ENCODE measurements at places on chromosomes 11 and 22.
A peak's percentile ranks its signal among the peaks of the same experiment; 100 is the strongest.

GRCh38 chr11:124108156-124108555, 7.1 kb upstream of the VWA5A start:
- peak; percentile 25 for DNase-seq

GRCh38 chr11:113874581-113875233, 665 bp downstream of the USP28 start:
- DNase-seq: no peak

DNA sequence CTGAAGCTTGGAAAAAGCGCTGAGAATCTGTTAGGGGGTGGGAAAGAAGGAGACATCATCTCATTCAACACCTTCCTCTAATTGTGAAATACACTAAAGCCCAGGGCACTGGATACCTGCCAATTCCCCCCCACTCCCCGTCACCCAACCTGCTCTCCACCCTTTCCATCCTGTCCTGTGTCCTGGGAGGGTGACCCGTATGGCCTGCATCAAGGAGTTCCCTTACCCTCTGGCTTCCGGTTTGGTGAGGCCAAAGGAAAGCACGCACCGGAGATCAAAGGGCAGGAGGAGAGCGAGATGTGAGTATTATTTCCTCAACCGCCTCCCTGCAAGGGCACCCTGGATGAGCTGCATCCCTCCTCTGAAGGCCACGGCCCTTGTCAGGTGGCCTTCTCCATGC, 65.0 kb upstream of the PTPRJ start:
- DNase-seq: no peak

DNA sequence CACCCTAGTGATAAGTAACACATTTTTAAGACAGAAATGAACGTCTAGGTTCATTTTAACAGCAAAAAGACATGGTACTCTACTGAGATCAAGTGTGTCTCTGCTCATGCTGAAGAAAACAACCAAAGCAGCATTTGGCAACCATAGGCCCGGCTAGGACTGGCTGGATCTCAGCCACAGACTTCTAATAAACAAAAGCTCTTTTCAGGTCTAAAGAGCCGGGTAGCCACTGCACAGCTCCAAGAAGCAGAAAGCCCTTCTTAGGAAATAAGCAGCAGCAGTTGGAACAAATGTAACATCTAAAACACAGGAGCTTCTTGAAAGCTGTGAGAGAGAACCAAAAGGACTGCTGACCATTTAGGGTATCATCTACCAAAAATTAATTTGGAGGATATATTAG, 37.6 kb downstream of the PITPNB start:
- DNase-seq: peak; percentile 16

GRCh38 chr11:83409476-83409875, 123.3 kb upstream of the CCDC90B start:
- no peak for DNase-seq

GRCh38 chr22:43110444-43110926, at the start of gene BIK:
TSS of gene BIK (plus strand) at chr22:43110750. CDS start at chr22:43124023, 13,273 bp downstream.
- DNase-seq: peak; percentile 33

DNA sequence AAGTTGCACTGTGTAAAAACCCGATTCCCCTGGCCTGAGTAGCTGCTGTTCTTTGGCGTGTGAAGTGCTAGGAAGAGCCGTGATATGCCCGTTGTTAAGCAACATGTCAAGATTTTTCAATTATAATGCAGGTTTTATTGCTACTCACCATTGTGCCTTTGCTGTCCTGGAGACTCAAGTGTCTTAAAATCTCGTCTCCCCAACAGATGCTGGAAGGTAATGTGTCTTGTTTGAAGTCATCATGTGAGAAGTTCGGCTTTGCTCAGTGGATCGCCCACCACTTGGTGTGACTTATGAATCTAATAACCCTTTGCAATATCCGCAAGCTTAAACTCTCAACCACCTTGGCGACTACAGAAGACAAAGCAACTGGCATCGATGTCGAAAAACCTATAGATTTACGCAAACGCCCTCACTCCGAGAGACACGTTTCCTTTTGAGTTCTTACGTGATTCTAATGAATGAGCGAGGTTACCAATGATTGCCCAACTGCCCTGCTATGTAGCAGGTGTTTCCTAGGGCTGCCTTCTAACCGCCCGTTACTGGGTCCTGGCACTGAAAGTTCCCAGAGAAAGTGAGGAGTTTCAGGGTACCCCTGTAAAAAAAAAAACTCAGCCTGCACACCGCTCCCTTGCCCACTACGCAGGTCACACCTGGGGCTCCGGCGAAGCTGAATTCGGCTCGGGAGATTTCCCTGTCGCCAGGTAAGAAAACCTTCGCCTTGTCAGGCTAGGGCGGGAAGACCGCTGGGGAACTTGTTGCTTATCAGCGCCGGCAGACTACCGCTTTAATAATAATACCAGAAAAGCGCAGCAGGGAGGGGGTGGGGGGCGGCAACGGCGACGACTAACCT, 21.2 kb upstream of the BDNF start:
- no peak for DNase-seq

- DNase-seq: no peak
Measured at GRCh38 chr11:84866922-84867321, 760.2 kb downstream of the DLG2 start.

- DNase-seq: no peak
Measured at GRCh38 chr22:48432781-48433518, 1394.7 kb downstream of the BRD1 start.

DNA sequence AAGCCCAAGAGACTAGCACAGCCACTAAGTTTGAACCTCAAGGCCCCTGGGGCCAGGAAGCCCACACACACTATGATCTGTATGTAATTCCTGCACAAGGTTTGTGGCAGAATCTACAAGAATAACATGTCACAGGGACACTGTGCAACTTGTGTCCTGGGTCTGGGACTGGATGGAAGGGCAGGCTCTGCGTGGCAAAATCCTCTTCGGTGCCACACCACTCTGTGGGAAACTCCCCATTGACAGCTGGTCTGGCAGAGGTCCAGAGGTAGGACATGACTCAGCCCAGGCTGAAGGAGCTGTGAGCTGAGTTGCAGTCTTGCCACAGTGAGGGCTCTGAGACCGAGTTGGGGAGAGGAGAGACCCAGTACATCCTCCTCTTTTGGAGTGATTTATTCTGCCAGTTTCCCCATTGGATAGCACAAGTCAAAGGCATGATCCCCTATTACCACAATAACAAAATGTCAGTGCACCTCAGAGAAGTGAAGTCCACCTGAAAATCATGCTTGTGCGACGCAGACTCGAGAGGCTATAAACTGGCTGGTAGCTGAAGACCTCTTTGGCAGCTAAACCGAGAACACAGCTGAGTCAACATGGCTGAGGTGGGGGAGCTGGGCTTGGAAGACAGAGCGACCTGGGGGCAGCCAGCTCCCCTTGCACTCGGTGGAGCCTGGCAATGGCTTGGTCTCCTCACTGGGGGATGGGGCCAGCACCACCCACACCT, 23.3 kb upstream of the SERPIND1 start:
- DNase-seq: peak; percentile 33

- no peak for DNase-seq
Measured at GRCh38 chr11:72081821-72082453, 1.3 kb downstream of the LRRC51 start.

DNA sequence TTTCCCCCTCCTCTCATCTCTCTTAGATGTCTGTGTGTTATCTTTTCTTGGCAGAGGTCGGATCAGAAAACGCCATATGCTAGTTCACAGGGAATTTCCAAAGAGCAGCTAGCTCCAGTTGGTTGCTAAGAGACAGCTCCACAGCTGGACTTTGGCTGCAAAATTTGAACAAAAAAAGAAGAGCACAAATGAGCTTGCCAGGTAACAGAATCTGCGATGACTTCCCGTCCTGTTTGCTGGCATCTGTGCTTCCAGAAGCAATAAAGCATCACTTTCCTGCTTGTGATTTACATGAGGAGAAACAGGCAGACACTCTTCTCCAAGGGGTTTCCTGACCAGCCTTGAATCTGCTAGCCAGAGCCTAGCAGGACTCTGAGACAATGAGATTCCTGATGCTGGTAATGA, 596.0 kb upstream of the B3GAT1 start:
- DNase-seq: no peak

- no peak for DNase-seq
Measured at GRCh38 chr22:48576333-48577013, 1251.2 kb downstream of the BRD1 start.

- DNase-seq: peak; percentile 74
Measured at GRCh38 chr11:765025-765801, 12.1 kb downstream of the GATD1 start.

GRCh38 chr11:131683131-131683530, 312.7 kb downstream of the NTM start:
- no peak for DNase-seq

DNA sequence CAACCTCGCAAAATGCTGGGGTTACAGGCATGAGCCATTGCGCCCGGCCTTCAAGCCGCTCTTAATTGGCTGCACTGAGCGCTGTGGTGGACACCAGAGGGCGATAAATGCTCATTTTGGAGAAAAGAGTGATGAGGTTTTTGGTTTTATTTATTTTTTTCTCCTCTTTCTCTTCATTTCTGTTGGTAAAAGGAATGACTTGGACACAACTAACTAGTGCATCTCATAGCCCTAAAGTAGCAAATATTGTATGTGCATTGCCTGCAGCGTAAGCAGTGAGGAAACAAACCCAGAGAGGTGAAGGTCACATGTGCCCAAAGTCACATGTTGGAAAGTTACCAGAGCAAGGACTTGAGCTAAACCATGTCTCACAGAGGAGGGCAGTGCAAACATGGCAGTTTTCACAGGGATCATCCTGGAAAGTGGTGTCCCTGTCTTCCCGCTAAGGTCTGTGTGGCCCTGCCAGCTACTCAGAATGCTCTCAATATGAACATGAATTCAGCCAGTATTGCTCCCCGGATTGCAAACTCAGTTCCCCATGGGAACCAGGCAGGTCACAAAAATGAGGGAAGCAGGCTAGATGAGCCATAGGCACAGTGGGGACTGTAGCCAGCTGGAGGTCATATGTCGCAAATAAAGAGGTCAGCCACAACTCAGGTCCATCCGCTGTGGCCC, 8.6 kb upstream of the CD82 start:
- peak; percentile 59 for DNase-seq
